Neuronal stem cell (in vitro differentiated cells): ENCODE measurements at places on chromosomes 5 and 9.

- no peak for DNase-seq
Observed at GRCh38 chr9:133031496-133031911, 707 bp downstream of the GTF3C5 start.

DNA sequence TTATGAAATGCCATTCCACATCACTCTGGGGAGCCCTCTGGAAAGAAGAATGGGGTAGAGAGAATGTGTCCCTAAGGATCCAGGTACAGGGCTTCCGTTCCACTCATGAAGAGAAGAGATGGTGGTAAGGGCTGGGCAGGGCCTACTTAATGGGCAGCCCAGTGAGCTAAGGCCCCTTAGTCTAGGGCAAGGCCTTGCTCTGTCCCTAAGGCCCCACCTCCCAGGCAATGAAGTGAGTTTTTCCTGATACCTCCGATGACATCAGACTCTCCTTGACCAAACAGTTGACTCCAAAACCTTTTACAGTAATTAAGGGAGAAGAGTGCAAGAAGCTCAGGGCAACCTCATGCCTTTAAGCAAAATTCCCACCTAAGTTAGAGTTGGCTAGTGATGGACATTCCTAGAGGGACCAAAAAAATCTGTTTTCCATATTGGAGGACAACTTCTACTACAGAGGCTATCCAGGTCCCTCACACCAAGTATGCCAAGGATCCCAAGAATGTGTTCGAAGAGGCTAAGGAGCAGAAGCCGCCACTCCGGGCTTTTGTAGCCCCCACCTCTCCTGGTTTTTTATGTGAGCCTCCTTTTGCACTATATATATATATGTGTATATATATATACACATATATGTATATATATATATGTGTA, 5.9 kb downstream of the KLF9 start:
- no peak for DNase-seq

DNA sequence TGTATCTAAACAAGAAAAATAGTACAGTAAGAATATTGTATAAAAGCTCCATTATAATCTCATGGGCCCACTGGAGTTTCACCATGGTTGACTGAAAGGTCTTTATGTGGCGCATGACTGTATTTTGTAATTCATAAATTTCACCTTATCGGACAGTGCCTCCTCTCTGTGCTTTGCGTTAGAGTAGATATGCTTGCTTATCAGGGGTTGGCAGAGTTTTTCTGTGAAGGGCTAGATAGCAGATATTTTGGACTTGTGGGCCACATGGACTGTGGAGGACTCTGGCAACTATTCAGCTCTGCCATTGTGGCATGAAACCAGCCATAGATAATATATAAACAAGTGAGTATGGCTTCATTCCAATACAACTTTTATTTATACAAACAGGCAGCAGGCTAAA, 23.2 kb downstream of the GAPVD1 start:
- no peak for DNase-seq

- no peak for DNase-seq
Observed at GRCh38 chr9:68974901-68975300, 39.0 kb downstream of the PRKACG start.

- DNase-seq: no peak
Observed at GRCh38 chr9:132001567-132001966, 78.1 kb downstream of the MED27 start.

DNA sequence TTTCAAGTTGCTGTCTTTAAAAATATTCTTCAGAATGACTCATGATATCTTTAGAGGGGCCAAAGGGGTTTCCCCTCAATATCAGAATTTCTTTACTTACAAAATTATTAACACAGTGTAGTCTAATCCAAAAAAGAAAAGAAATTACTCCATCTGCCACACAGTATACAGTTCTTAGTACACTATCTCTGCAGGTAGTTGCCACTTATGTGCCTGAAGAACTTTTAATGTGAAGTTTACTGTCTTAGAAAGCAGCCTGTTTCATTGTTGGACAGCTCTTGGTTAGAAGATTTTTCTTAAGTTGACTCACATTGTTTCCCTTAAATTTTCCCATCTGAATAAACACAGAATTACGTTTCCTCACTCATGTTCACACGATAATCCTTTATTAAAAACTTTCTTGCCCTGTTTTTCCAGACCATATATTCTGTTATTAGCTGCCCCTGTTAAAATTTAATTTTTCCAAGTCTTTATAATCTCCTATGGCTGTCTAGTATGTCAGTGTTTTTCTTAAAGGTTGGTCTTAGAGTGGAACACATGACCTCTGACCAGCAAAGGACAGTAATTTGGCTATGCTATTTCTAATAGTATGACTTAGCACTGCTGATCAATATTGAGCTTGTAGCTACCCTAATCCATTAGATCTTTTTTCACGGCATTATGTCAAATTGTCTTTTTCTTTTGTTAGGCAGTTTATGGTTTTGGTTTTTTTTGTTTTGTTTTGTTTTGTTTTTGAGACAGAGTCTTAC, 21.8 kb upstream of the FKTN start:
- DNase-seq: no peak

DNA sequence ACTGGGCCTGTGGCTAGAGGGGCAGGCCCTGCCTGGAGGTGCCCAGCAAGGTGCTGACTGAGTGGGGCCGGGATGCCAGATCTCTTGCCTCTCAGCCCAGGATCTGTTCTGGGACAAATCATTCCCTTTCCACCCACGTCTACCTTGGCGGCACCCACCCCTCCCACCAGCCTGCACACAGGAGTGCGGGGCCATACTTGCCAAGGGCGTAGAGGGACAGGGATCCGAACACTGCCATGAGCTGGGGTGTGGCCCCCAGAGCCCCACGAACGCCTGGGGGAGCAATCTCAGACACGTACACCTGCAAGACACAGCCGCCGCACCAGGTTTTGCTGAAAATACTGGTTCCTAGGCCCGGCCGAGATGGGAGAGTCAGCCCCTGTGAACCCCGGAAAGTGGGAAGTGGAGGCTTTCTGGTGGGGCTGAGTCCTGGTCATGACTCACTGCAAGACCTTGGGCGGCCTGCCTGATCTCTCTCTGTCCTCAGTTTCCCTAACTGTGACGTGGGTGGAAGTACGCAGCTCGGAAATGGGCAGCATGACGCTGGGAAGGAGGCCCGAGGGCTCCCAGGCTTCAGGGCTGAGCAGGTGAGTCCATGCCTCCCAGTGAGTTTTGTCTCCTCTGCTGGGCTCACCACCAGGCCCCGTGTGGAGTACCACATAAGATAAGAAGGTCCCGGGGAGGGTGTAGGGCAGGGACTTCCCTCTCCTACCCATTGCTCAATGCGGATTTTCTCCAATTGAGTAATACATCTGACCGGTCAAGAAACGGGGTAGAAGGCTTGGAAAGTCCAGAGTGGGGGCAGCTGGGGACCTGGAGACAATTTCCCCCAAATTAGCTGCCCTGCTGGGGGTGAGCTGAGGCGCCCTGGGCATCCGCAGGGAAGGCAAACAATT, 2.6 kb downstream of the SLC2A6 start:
- DNase-seq: no peak

- no peak for DNase-seq
Observed at GRCh38 chr9:112582371-112583262, 96.0 kb downstream of the KIAA1958 start.

DNA sequence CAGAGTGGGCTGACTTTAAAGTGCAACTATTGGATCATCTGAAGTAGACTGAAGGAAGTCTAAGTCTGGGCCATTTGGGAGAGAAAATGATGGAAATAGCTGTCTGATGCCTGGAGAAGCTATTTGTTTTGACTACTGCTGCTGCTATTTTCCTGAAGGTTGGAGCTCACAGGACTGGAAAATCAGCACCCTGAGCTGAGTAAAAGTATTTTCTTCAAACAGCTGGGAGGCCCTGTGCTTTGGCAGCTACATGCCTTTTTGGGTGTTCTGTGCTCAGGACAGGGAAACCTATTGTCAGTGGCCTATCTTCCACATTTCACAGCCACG, 302.6 kb downstream of the ENC1 start:
- DNase-seq: no peak

- DNase-seq: no peak
Observed at GRCh38 chr9:134474055-134474370, 147.8 kb downstream of the RXRA start.

GRCh38 chr5:41270423-41271251, 57.3 kb upstream of the C6 start:
- DNase-seq: peak; percentile 40

GRCh38 chr9:135224921-135225541, 137.6 kb downstream of the OLFM1 start:
- peak; percentile 30 for DNase-seq

- no peak for DNase-seq
Observed at GRCh38 chr5:56244627-56245026, 11.5 kb upstream of the ANKRD55 start.

DNA sequence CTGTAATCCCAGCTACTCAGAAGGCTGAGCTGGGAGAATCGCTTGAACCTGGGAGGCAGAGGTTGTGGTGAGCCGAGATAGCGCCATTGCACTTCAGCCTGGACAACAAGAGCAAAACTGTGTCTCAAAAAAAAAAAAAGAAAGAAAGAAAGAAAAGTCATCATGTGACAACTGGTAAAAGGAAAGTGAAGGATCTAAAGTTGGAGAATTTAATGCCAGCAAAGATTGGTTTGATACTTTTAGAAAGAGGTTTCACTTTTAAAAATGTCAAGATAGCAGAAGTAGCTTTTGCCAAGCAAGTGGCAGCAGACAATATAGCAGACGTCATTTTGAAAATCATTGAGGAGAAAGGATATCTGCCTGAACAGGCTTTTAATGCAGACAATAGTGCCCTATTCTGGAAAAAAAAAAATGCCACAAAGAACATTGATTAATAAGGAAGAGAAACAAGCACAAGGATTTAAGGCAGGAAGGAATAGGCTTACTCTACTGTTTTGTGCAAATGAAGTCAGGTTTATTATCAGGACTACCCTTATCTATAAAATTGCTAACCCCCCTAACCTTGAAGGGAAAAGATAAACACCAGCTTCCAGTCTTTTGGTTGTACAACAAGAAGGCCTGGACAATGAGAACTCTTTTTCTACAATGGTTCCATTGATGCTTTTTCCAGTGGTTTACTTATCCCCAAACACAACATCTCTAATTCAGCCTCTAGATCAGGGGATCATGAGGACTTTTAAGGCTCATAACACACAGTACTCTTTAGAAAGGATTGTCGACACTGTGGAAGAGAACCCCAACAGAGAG, 12.0 kb downstream of the PKD2L2 start:
- no peak for DNase-seq

GRCh38 chr5:5933651-5934050, 444.7 kb downstream of the MED10 start:
- no peak for DNase-seq

DNA sequence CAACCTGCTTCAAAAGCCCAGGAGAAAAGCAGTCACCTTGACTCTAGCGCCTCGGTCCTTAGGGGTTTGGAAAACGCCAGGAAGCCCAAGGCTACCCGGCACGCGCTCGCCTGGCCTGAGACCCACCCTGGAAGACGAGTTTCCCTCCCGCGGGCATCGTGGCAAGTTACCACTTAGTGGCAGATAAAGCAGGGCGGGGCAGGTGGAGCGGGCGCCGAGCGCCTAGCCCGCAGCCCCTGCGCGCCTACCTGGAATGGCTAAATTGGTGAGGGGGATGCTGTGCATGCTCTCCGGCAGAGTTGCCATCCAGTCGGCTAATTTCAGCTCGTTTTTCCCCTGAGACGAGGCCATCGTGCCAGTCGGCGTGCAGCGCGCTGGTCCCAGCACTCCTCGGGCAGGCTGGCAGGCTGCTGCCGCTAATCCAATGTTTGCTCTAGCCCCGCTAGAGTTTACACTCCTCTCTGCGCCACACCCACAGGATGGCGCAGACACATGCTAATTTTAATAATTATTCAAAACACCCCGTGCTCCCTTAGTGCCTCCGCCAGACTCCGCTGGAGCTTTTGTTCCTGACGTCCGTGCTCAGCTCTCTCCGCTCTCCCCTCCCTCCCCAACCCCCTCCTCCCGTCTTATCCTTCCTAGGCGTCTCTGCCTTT, at the start of gene PLCXD3:
TSS of gene PLCXD3 (minus strand) at position 426 of the 656 bp plus-strand sequence. CDS start at position 351, 75 bp downstream.
- DNase-seq: peak; percentile 35

GRCh38 chr9:88680041-88680440, 145.1 kb downstream of the NXNL2 start:
- DNase-seq: no peak

- DNase-seq: no peak
Observed at GRCh38 chr5:154544646-154545045, 66.6 kb upstream of the HAND1 start.

- no peak for DNase-seq
Observed at GRCh38 chr9:124818431-124819281, 34.6 kb upstream of the WDR38 start.

DNA sequence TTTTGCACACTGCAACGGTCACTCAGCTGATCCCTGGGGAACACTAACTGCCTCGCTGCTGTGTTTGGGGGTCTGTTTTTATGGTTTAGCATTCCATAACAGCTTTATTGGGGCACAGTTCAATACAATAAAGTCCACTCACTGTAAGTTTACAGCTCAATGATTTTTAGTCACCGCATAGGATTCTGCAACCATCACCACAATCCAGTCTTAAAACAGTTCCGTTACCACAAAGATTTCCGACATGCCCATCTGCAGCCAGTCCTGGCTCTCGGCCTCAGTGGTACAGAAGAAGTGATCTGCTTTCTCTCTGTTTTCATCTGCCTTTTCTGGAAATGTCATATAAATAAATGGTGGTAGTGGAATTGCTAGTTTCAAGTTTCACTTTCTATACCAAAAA, 23.6 kb downstream of the OR2V2 start:
- no peak for DNase-seq
